ENCODE measurements at places on chromosomes 12 and 14.

DNA sequence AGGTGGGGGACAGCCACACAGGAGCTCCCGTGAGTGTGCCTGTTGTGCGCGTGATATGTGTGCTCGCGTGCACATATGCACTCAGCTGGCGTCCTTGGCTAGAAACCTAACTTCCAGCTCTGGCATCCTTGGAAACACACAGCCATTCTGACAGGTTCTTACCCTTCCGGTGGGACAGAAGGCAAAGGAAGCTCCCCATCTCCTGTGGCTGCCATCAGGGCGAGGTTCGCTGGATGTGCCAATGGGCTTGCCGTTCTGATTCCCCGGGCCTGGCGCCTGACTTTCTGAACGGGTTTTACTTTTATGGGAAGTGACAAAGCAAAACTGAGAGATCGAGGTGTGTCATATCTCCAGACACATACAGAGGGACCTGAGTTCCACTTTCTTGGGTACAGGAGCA is 124.7 kb downstream of the PAPOLA start:
- no peak for DNase-seq

GRCh38 chr14:57811998-57812546 is 53.8 kb downstream of the SLC35F4 start:
- DNase-seq, result no peak

GRCh38 chr12:40194846-40195245 is 30.0 kb upstream of the LRRK2 start:
- DNase-seq, result no peak

DNA sequence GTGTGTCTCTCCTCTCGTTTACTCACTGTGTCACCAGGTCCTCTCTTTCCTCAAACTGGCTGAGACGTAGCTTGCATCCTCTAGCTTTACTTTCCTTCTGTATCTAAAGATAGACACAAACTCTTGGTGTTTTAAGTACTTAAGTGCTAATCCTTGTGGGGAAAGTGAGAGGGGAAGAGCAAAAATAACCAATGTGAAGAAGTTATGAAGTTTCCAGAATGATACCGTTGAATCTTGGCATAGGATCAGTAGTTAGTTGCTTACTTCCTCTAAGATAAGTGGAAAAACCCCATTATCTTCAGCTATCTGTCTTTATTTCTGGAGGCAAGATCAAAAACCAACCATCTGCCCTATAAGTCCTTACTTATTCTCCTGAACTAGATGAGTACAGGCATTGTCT is 10.6 kb downstream of the FAR2 start:
- no peak for DNase-seq

DNA sequence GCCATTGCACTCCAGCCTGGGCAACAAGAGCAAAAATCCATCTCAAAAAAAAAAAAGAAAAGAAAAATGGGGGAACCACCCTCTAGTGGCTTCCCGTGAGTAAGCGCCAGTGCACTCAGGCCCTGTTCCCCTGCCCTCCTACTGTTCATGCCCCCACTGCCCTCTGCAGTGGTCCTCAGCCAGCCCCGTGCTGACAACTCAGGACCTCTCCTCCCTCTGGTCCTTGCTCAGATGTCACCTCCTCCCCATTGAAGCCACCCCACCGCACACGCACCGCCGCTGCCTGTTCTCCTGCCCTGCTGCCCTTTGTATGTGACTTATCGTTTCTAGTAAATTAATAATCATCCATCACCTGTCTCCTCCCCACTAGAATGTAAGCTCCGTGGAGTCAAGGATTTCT is 58.8 kb upstream of the DYNC1H1 start:
- DNase-seq, result no peak

- peak; percentile 82 for DNase-seq
These were observed 576 bp downstream of the SYNE3 start for GRCh38 chr14:95515596-95516552.

- DNase-seq, result no peak
These were observed 46.0 kb upstream of the STK38L start for GRCh38 chr12:27198036-27198435.

DNA sequence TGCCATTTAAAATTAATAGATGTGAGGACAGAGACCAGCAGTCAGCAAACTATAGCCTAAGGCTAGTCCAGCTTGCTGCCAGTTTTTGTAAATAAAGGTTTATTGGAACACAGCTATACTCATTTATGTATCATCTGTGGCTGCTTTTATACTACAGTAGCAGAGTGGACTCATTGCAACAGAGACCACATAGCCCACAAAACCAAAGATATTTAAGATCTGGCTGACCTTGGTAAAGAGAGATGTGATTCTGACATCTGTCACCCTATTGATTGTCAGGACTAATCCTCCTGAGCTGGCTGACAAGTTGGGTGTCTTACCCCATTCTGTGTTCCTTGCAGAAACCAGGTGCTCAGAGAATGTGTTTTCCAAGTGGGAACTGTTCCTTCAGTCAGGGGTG is 99.9 kb downstream of the BEGAIN start:
- DNase-seq, result no peak

GRCh38 chr12:88868050-88868449 is 287.8 kb upstream of the KITLG start:
- no peak for DNase-seq

GRCh38 chr12:116552773-116553373 is 6.3 kb upstream of the MAP1LC3B2 start:
- DNase-seq, result no peak

GRCh38 chr12:131041216-131041967 is 87.7 kb downstream of the ADGRD1 start:
- DNase-seq, result no peak

GRCh38 chr12:12488296-12488695 is 74.4 kb downstream of the DUSP16 start:
- DNase-seq, result no peak

GRCh38 chr12:113056631-113057488 is at the start of gene DTX1:
Gene DTX1, plus strand, starts transcription at chr12:113056730. Its CDS starts 1,463 bp downstream, at chr12:113058193.
- peak; percentile 28 for DNase-seq

DNA sequence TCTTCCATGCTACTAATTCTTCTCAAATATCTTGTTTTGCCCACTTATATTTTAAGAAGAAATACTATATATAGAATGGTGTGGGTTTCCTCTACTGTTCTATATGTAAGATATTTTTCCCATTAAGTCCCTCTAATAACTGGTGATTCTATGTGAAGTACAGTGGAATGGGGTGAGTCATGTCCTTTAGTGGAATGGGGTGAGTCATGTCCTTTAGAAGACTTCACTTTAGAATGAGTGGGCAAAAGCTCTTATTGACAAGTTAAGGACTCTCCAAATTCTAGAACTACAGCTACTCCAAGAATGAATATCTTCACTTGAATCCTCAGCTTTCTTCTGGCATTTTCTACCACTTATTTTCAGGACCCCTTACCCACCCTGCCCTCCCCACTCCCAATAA is 349.9 kb downstream of the ETNK1 start:
- no peak for DNase-seq

- DNase-seq, result no peak
These were observed 1.5 kb upstream of the IGF1 start for GRCh38 chr12:102481705-102482425.

- no peak for DNase-seq
These were observed 243.8 kb upstream of the NPAS3 start for GRCh38 chr14:32694795-32695449.

GRCh38 chr14:106268013-106268727 is 741.8 kb downstream of the TMEM121 start:
- peak; percentile 64 for DNase-seq

- no peak for DNase-seq
These were observed 8.8 kb downstream of the NID2 start for GRCh38 chr14:52060080-52060479.

DNA sequence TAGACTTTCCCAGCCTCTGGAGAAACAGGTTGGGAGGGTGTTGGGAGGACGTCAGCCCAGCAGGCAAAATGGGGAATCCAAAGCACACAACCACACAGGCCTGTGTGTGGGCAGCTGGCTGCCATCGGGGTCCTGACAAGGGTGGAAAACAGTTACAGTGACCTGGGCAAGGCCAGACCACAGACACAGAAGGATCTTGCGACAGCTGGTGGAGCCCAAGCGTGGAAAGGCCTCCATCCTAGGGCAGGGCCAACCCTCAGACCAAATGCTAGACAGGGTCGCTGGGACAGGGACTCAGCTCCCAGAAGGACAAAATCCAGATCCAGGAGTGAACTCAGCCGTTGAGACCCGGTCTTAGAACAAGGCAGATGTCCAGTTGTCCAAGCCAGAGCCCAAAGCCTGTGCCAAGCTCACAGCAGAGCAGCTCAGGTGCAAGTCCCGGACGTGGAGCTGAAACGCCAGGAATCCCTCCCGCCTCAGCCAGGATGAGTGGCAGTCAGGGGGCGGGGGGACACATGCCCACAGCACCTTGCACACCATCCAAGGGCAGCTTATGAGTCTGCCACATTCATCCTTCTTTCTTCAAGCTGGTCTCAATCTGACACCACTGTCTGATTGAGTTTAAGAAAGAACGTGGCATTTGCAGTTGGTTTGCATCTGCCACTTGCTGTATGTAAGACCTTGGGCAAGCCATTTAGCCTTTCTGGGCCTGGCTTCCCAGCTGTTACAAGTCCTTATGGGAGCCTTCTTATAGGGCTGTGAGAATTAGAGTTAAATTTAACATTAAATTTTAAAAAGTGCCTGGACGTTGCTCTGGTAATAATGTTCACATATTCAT is 37.6 kb downstream of the DEGS2 start:
- DNase-seq, result no peak

DNA sequence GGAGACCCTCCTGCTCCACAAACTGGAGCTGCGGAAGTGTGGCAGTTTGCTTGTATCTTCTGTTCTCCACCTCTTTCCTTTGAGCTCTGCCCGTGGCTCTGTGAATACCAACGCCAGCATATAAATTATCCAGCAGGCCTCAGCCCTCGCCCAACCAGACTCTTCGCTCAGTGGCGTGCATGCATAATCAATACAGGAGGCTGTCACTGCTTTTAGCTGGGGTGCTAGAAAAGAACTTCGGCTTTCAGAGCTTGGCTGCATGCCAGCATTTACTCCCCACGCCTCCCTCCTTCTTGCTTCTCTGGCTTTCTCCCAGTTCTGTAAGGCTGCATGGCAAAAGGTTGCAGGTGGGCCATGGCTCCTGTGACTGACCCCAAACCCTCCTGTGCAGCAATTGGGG is 26.9 kb downstream of the NRXN3 start:
- no peak for DNase-seq

- DNase-seq, result no peak
These were observed 19.4 kb downstream of the HHIPL1 start for GRCh38 chr14:99664058-99664936.

DNA sequence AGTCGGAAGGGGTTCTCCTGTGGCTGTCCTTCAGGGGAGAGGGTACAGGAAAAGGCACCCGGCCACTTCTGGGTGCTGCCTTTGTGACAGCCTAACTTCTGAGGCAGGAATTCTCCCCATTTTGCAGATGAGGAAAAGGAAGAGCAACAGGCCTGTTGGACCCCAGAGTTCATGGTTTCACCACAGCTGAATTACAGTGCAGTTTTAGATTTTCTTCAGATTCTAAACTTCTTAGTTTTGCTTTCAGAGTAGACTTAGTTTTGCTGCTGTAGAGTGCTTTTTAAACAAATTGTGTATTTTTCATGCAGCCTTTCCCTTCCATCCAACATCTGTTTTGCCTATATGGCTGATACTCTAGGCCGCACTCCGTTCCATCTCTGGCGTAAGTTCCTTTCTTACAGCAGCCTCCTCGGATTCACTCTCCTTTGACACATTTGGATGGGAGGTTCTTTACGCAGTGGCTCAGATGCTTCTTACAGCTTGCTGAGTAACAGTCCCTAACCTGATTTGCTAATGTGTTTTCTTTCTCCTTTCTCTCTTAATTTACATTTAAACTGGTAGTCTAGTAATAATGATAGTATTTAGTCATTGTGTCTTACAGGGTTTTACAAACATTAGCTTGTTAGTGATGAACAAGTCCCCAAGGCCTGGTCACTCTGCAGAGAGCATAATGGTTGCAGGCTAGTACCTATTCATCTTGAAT is 7.8 kb downstream of the TRAF3 start:
- DNase-seq, result no peak

DNA sequence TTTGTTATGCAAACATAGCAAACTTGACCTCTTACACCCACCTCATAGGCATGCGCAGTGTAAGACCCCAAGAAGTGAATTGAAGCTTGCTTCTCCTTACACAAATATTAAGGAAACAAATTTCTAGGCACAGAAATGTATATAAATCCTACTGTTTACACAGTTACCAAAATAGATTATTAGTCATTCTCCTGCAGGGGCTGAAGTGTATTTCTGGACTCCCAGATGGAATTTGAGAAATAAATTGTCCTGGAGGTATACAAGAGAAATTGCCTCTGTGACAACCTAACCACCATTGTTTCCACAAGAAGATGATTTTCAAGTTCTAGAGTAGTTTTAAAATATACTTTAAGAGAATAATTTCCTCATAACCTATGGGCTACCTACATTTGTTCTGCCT is 656.0 kb upstream of the MDGA2 start:
- DNase-seq, result no peak

DNA sequence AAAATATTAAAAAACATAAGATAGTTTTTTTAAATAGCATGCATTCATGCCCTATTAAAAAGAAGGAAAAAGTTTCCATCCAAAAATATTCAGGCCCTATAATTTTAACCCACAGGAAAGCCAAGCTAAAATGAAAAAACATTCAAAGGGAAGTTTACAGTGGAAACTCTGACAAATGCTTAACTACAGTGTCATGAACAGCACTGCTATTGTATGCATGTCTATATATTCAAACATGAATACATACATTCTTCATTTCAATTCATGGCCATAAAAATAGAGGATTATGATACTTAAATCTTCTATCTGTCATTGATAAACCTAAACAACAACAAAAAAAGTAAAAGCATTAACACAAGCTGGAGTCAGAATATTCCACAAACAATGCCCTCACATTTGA is 67.4 kb downstream of the PPP2R5E start:
- DNase-seq, result no peak

- DNase-seq, result no peak
These were observed 334.3 kb upstream of the OR4E1 start for GRCh38 chr14:22007784-22008412.

DNA sequence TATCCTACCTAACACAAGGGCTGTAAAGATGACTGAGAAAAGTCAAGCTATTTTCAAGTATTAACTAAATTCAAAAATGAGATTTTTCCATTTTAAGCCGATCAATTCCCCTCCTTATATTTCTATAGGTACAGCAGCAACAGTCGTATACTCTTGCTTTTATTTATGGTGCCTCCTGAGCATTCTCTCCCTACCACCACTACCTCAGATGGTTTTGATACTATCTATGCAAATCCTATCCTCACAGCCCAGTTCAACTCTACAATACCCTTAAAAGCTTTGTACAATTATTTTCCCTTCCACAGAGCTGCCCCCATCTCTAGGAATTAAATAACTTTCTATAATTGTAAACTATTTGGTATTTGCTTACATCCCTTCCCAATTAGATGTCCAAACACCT is 52.1 kb downstream of the GALC start:
- DNase-seq, result no peak

- no peak for DNase-seq
These were observed 320.6 kb downstream of the KCNC2 start for GRCh38 chr12:74889073-74889472.

GRCh38 chr14:30519961-30520360 is 39.0 kb upstream of the G2E3 start:
- DNase-seq, result no peak

DNA sequence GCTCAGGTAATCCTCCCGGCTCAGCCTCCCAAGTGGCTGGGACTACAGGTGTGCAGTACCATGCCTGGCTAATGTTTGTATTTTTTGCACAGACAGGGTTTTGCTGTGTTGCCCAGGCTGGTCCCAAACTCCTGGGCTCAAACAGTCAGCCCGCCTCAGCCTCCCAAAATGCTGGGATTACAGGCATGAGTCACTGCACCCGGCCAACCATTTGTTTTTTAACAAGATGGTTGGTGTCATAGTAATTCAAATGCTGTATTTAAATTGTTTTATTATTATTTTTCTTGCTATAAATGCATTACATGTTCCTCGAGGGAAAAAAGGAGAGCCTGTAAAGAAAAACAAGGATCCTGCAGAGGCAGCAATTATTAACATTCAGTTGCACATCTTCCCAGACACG is 83.9 kb downstream of the EP400 start:
- DNase-seq, result no peak

All from T-helper 9 cell (primary cell).